Activated CD4-positive, alpha-beta T cell treated with anti-CD3 and anti-CD28 coated beads, Interleukin-2, amount 50 U/mL, for 1 hour (primary cell): ENCODE measurements at places on chromosomes 13 and 19.
A peak's percentile ranks its signal among the peaks of the same experiment; 100 is the strongest.

DNA sequence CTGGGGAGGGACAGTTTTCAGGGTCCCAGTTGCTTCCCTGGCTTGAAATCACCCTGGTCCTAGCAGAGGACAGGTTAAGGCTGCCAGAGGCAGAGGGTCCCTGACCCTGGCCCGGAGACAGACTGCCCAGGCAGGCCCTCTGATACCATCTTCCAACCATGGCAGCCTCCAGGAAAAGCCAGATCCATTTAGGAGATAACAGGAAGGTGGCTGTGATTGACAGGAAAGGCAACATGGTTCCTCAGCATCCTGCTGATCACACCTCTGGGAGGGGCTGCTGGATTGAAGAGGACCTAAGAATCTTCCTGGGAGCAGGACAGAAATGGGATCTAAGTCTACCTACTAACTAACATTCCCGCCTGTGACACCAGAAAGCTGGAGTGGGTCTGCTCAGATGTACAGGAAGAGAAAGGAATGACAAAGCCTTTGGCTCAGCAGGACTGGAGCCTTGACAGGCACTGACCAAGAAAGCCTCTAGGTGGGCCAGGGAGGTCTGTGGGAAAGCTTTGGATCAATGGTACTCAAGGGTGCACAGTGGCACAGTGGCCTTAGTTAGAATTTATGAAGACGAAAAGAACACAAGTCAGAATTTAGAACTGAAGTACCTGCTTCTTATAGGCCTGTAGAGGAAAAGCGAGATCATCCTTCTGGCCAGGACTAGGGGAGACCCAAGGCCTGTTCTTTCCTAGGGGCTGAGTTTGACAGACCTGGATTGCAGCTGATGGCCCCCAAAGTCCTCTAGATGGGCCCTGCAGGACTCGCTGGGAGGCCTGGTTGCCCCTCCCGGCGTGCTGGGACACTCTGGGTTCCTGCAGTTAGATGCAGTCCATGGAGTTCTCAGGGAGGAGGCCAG, 2.3 kb upstream of the PRKACA start:
- DNase-seq = no peak

GRCh38 chr13:97569841-97570240, 135.9 kb downstream of the RAP2A start:
- no peak for DNase-seq

GRCh38 chr13:24865163-24865953, 101.4 kb downstream of the RNF17 start:
- DNase-seq = no peak

DNA sequence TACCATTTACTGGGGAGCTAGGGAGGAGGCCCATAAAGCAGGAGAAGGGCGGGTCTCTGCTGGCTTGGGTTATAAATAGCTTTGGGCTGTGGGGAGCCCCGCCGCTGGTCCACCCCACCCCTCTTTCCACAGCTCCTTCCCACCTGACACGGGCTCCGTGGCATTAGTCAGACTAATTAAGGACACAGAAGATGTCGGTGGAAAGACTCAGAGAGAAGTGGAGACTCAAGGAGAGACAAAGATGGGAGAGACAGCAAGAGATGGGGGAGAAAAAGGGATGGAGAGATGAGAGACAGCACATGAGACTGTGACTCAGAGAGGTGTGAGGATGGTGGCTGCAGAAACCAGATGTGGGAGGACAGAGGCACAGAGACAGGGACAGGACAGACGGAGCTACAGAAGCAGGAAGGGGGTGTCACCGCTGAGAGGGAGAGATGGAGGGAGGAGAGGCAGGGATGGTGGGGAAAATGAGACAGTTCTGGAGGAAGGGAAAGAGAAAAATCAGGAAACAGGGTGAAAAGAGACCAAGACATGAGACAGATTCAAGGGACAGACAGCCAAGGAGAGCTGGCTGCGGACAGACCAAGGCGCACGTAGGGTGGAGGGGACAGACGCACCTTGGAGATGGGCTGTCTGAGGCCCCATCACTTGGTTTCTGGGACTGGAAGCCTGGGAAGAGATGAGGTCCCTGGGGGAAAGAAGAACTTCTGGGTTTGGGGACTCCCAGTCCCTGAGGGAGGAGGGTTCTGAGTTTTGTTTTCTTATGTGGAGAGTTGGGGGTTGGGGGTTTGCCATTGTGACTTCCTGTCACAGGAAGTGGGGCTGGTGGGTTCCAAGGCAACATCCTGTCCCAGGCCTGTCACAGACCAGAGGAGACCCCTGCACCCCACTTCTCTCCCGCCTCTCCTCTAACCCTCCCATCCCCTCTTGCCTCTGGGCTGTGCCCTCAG, 4.1 kb downstream of the ARHGEF1 start:
- peak; percentile 58 for DNase-seq

DNA sequence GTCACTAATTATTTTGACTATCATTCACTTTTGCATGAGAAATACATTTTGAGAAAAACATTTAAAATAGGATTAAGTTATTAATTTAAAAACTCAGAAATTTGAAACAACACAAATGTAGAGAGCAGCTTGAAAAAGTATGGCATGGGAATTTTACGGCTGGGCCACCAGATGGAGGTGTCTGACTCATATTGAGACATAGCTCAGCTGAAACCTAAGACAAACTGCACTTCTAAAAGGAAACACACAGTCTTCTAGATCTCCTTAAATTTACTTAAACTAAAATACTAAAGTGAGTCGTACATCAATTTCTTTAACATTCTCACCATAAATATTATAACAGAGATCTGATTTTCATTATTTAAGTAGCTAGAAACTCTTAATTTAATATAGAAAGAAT, 41.9 kb upstream of the POSTN start:
- DNase-seq = no peak

DNA sequence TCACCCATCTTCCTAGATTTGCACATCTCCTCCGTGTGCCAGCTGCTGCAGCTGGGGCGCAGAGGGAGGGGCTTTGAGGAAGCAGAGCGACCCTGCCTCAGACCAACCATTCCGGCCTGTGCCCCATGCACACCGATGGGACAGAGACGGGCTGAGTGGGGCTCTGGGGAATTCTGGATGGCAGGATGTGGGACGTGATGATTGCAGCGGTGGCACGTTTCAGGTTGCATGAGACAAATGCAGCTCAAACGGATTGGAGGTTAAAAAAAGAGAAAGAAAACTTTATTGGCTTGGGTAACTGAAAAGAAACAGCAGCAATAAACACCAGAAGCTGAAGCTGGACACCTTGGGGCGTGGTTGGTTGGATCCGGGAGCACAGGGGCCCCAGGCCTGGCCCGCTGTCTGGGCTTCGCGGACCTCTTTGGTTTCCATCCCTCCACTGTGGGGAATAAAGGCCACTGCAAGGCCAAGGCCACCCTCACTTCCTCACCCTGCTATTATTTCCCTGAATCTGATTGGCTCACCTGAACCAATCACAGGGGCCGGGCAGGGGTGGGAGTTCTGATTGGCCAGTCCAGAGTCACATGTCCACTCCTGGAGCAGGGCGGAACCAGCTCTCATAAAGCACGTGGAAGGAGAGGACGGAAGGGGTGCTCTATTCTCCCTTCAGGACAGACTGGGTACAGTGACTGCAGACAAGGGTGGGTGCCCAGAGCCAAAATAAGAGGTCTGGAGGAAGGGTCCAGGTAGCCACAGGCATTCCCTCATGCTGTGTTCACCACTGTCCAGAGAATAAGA, 6.1 kb upstream of the ZNF787 start:
- DNase-seq = no peak
